B cell (primary cell): ENCODE measurements at places on chromosomes 4 and X.

DNA sequence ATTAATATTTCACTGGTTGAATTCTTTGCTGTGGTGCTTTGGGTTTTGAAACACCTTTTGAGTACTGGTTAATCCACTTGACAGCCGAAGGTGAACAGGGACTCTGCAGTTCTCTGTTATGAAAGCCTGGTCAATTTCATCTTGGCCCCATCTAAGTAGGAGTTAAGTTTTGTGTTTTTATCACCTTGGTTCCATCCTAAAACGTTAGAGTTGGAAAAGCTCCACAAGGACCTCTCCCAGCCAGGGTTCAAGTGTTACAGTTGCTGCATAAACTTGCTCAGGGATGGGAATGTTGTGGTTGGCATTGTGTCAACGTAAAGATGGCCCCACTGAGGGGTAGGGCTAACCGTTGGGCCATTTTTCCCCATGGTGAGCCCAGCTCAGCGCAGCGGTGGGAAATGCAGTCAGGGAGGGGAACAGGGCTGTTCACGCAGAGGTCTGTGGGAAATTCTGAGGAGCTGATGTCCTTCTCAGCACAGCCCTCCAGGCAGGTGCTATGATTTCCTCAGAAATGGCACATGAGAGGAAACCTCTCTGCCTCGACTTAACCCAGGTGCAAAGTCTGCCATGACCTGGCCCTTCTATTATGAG is 188.7 kb downstream of the STIM2 start:
- no peak for DNase-seq

DNA sequence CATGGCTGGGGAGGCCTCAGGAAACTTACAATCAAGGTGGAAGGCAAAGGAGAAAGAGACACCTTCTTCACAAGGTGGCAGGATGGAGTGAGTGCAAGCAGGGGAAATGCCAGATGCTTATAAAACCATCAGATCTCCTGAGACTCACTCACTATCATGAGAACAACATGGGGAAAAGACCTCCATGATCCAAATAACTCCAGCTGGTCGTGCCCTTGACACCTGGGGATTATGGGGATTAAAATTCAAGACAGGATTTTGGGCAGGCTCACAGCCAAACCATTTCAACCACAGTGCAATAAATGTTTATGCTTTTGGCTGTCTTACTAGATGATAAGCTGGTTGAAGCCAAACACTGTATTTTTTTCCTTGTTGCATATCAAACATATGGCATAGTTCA is 1112.4 kb downstream of the STIM2 start:
- DNase-seq, result no peak

DNA sequence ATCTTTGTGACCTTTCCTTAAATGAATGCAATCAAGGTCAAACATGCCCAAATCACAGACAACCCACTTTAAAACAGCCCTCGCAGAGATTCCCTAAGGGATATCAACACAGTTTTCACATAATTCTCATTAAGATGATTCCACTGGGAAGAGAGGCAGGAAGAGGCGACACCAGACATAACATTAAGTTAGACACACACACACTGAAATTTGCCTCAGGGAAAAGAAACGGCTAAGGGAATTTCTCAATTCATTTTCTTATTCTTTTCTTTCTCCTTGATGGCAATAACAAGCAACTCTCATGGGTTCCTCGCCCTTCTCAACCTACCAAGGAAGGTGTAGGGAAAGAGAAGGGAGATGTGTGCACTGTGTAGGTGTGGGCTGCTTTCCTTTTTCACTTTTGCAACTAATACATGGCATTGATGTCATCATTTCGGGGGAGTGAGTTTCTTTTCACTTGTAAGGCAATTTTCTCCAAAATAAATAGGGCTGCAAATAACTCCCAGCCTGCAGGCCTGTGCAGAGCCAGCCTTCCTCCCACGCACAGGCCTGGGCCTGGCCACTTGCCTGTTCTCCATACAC is 41.4 kb downstream of the SOD3 start:
- DNase-seq, result no peak

- DNase-seq, result no peak
These were observed 196.4 kb downstream of the QDPR start for GRCh38 chr4:17315459-17315858.

- no peak for DNase-seq
These were observed 70.3 kb downstream of the TMEM154 start for GRCh38 chr4:152609481-152609880.

- DNase-seq, result no peak
These were observed 12.1 kb downstream of the TMEM164 start for GRCh38 chrX:110015032-110015431.

- no peak for DNase-seq
These were observed 106.7 kb downstream of the PDLIM5 start for GRCh38 chr4:94558392-94558904.

GRCh38 chr4:74189331-74190043 is 31.6 kb downstream of the MTHFD2L start:
- DNase-seq, result peak; percentile 73

DNA sequence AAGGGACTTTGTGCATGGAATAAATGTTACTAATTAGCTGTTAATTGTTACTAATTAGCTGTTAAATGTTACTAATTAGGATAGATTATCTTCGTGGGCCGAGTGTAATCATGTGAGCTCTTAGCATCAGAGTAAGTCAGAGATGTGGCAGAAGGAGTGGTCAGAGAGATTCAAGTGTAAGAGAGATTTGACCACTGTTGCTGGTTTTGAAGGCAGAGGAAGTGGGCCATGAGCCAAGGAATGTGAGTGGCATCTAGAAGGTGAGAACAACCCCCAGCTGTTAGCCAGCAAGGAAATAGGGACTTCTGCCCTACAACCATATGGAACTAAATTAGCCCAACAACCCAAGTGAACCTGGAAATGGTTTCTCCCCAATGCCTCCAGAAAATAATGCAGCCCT is 28.2 kb downstream of the ODAPH start:
- DNase-seq, result no peak

DNA sequence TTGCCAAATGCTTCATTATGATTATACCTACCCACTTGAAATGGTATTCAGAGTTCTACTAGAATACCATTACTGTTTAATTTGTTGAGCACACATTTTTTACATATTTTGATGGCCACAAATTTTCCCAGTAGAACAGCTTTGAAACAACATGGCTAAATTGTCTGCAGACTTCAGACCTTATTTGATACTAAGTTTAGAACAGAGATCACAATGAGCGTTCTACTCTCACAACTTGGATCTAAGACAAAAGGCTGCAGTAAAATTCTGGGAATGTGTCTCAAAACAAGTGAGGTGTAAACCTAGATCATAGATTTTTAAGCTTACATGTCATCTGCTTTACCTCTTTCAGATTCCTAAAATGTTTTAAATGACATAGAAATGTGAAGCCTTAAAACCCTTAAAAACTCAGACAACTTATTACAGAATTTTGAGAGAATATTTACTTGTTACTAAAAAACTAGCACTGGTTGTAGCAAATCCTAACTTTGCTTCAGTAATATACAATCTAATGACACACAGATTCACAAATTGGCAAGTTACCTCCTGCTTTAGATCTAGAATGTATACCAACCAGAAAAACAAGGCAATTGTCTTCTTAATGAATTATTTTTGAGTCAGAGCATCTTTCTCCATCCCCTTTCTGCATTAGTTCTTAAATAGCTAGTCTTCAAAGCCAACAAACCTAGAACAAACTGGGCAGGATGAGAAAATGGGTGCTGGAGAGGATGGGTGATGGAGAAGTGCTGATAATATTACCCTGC is 243.3 kb downstream of the SLC7A11 start:
- no peak for DNase-seq

DNA sequence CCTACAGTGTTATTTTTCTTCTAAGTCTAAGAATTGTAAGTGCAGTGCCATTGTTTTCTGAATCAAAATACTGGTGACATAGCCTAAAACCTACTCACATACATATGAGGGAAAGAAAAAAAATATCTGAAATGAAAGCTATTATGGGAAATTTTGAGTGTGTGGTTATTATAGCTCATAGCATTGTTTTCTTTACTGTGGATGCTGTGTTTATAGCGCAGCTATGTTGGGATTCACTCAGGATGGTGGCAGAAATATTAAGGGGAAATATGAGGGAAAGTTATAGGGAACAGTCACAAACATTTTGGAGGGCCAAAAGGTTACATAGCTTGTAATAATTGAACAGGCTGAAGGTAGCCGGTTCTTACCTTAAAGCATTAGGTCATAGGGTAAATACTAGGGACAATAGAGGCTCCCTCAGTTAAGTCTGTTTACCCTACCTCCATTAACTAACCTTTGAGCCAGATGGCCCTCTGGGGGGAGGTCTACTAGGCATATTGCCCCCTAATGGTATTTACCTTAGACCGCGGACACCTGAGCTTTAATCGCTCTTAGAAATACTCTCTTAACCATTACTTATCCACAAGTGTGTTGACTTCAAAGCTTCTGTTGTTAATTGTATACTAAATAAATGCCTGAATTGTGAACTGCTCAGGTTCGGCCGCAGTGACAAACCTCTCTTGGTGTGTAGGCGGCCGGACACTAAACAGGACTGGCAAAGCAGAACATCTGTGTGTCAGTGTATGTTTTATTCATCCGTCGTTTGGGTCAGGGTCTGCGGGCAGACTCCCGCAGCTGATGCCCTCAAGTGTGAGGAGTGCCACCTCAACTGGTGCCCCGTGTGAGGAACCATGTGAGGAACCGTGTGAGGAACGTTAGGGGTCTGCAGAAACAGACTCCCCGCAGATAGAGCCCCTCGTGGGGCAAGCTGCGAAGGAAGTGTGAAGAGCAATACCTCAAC is 21.3 kb upstream of the SULT1B1 start:
- DNase-seq, result no peak

DNA sequence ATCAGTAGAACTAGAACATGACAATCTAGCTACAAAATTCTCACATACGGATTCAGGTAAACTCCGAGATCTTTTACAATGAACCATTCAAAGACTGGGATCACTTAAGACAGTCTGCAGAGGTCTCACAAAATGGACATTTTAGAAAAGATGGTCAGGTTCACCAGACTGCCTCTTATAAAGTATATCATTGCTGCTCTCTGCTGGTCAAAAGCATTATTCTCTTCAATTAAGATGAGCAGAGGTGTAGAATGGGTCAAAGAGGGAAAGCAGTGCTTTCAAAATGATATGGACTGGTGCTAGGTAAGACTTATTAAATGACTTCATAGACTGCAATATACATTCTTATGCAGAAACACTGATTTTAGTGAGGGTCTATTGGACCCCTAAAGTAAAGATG is 434.7 kb downstream of the PACRGL start:
- DNase-seq, result no peak

- DNase-seq, result no peak
These were observed 540.8 kb downstream of the ADGRL3 start for GRCh38 chr4:61740886-61741285.

DNA sequence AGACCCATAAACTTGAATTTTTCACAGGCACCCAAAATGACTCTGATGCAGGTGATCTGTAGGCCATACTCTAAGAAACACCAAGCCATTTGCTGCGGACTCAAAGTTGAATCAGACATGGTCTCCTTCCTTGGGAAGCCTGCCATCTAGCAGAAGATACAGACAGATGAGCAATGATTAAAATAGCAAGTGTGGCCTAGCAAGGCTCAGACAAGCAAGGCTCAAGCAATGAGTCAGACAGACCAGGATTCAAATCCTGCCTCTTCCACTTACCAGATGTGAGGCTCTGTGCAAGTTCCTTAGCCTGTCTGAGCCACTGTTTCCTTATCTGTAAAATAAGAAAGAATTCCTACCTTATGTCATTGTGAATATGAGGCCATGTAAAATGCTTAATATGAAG is 2.3 kb downstream of the CCDC149 start:
- DNase-seq, result no peak

DNA sequence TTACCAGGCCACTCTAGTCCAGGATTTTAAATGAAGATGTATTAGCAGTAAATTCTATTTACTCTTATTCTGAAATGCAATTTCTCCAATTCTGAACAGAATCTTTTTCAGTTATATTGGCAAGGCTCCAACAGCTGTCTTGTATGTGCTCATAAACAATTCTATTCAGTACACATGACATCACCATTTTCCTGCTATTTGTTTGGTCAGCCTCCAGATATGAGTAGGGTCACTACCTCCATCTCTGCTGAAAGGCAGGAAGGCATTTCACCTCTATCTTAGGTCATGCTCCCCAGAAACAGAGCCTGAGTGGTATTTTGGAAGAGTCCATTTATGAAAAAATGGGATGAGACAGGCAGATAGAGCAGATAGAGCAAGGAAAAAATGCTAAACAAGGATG is 151.1 kb upstream of the ADGRL3 start:
- no peak for DNase-seq

DNA sequence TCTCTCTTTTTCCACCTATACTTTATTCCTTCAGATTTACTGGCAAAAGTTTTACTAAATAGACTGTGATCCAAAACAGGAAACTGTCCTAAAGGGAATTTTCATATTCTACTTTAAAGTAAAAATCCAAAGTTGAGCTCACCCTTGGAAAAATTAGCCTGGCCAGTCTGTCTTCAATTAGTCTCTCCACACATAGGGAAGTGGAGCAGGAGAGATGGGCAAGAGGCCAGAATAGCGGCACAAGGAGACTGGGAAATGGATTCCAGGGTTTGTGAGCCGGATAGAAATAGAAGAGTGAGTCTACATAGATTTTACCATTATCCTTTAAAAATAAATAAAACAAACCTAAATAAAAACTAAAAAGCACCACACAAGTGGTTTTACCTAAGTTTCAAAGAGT is 16.2 kb upstream of the FRMD7 start:
- no peak for DNase-seq

GRCh38 chrX:140123446-140123845 is 158.1 kb upstream of the CXorf66 start:
- DNase-seq, result no peak

- DNase-seq, result no peak
These were observed 73.7 kb upstream of the ACSL1 start for GRCh38 chr4:184899261-184900134.

DNA sequence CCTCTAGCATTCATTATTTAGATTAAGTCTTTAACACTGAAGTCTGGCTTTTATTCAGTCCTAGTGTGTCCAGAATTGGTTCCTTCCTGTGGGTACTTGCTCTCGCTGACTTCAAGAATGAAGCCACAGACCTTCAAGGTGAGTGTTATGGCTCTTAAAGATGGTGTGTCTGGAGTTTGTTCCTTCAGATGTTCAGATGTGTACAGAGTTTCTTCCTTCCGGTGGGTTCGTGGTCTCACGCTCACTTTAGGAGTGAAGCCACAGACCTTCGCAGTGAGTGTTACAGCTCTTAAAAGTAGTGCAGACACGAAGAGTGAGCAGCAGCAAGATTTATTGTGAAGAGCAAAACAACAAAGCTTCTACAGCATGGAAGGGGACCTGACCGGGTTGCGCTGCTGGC is 860.6 kb downstream of the STIM2 start:
- DNase-seq, result no peak
